Neural crest cell (in vitro differentiated cells): ENCODE measurements at places on chromosomes 3 and 15.
A peak's percentile ranks its signal among the peaks of the same experiment; 100 is the strongest.

DNA sequence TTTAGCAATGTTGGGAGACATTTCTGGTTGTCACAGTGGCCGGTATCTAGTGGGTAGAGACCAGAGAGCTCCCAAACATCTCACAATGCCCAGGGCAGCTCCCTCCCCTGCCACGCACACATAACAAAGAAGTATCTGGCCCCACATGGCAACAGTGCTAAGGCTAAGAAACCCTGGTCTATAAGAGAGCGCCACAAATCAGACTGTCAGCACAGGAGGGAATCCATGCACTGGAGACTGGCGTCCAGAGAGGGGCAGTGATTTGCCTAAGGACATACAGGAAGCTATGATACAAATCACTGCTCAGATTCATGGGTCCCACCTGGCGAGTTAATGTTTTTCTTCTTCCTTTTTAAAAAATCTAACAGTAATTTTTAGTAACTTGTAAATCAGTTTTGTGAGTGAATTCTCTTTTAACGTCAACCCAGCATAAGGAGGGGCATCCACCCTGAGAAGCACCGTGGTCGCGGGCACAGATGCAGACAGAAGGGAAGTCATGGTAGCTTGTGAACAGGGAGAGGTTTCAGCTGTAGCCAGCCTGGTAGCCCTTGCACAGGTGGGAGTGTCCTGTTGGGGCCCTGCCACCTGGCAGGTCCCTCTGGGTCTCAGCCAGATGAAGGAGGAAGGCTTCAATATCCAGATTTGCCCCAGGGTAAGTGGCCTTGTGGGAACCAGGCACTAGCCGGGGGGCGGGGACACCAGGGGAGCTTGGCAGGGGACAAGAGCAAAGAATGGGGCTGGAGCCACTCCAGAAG is 8.7 kb downstream of the ISG20 start:
- H3K36me3 ChIP-seq = no peaks in the 10 kb centered on the region
- no peak overlapping the region for H3K27ac ChIP-seq
- DNase-seq = no peak
- peaks cover 23% of the 10 kb centered on the region for H3K4me1 ChIP-seq
- no peak overlapping the region for H3K4me3 ChIP-seq

GRCh38 chr15:47897525-47897924 is 180.2 kb downstream of the SEMA6D start:
- H3K27ac ChIP-seq = no peak overlapping the region
- H3K27me3 ChIP-seq = no peaks in the 10 kb centered on the region
- H3K4me3 ChIP-seq = no peak overlapping the region
- DNase-seq = no peak
- no peaks in the 10 kb centered on the region for H3K36me3 ChIP-seq
- H3K4me1 ChIP-seq = no peaks in the 10 kb centered on the region

DNA sequence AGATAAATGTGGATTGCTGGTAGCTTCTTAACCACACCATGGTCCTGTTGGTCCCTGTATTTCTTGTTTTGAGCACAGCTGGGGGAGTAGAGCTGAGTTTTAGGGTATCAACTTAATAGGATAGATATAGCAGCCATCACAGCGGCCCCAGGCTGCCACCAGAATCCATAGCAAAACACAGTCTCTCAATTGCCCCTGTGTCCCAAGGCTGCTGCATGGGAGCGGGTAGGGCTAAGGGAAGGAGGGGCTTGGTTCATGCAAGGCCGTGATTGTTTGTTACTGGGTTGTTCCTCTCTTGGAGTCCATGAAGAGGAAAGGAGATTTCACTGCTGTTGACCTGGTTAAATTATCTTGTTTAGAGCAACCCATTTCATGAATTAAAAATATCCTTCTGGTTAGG is 22.1 kb downstream of the ARNT2 start:
- peaks cover 2% of the 10 kb centered on the region for H3K36me3 ChIP-seq
- H3K27ac ChIP-seq = no peak overlapping the region
- no peak for DNase-seq

GRCh38 chr15:26892182-26892518 is 25.3 kb downstream of the GABRA5 start:
- H3K36me3 ChIP-seq = no peaks in the 10 kb centered on the region
- DNase-seq = no peak
- peaks cover 7% of the 10 kb centered on the region for H3K4me1 ChIP-seq
- H3K27me3 ChIP-seq = peaks cover 13% of the 10 kb centered on the region
- no peak overlapping the region for H3K4me3 ChIP-seq

DNA sequence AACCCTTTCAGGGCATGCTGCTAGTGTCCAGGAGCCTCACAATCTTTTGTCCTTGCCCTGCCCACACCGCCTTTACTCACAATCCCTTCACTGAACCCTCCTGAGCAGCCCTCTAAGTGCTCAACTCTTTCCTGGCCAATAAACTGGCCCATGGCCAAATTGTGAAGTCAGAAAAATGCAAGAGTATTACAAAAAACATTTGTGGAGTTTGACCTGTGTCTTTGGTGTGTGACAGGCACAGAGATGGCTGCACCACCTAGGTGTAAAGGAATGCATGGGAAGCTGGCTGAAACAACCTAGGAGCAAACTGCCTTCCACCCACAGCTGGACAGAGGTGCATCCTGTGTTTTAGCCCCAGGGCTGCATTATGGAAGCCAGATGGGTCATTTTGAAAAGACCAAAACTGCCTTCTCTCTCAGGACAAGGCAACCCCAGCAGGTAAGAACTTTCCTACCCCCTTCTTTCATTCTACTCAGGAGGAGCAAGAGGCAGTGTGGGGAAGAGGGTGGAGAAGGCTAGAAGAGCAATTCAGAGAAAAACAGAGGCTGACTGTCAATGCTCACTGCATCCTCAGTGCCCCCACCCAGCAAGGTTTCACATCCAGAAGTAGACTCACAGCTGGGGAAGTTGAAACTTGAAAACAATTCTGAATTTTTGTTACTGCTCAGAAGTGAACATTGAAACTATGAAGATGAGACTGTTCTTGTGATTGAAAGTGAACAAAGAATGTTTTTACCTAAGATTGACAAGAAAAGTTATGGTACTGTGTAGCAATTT is 78.6 kb downstream of the TRIM42 start:
- no peak overlapping the region for H3K4me3 ChIP-seq
- peak overlapping the region; percentile 22 for H3K27ac ChIP-seq
- H3K4me1 ChIP-seq = no peaks in the 10 kb centered on the region
- H3K27me3 ChIP-seq = peaks cover 42% of the 10 kb centered on the region
- no peak for DNase-seq
- no peaks in the 10 kb centered on the region for H3K36me3 ChIP-seq

- no peak overlapping the region for H3K27ac ChIP-seq
- H3K4me3 ChIP-seq = no peak overlapping the region
- H3K4me1 ChIP-seq = peaks cover 9% of the 10 kb centered on the region
- DNase-seq = no peak
These were observed 247.8 kb upstream of the FEZF2 start for GRCh38 chr3:62621176-62621575.

GRCh38 chr3:117118604-117119003 is 409.0 kb downstream of the TUSC7 start:
- H3K36me3 ChIP-seq = no peaks in the 10 kb centered on the region
- no peaks in the 10 kb centered on the region for H3K27me3 ChIP-seq
- H3K27ac ChIP-seq = no peak overlapping the region
- no peak for DNase-seq

DNA sequence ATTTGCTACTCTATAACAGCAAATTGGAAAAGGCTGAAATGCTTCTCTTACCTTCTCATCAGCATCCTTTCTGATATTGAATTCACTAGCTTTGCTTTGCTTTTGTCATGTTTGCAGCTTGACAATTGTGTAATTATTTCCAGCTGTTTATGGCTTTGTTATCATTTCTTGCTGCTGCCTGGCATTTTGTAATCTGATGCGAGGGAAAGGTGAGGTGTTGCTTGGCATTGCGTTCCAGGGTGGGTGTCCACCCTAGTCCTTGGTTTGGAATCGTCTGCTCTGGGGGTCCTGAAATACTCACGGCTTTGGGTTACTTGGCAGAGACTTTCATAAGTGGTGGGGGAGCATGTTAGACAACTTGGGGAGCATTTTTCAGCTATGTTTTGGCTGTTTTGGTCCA is 2.9 kb downstream of the CACNA2D3 start:
- no peaks in the 10 kb centered on the region for H3K36me3 ChIP-seq
- DNase-seq = no peak
- H3K4me3 ChIP-seq = no peak overlapping the region

- peaks cover 33% of the 10 kb centered on the region for H3K4me1 ChIP-seq
- H3K27ac ChIP-seq = no peak overlapping the region
- H3K27me3 ChIP-seq = no peaks in the 10 kb centered on the region
- DNase-seq = no peak
- H3K36me3 ChIP-seq = no peaks in the 10 kb centered on the region
These were observed 39.0 kb downstream of the FAM3D start for GRCh38 chr3:58627570-58627885.

- no peak for DNase-seq
- no peaks in the 10 kb centered on the region for H3K36me3 ChIP-seq
- peaks cover 2% of the 10 kb centered on the region for H3K27me3 ChIP-seq
- H3K4me1 ChIP-seq = peaks cover 29% of the 10 kb centered on the region
These were observed 5.6 kb downstream of the ALPK3 start for GRCh38 chr15:84822653-84823281.

DNA sequence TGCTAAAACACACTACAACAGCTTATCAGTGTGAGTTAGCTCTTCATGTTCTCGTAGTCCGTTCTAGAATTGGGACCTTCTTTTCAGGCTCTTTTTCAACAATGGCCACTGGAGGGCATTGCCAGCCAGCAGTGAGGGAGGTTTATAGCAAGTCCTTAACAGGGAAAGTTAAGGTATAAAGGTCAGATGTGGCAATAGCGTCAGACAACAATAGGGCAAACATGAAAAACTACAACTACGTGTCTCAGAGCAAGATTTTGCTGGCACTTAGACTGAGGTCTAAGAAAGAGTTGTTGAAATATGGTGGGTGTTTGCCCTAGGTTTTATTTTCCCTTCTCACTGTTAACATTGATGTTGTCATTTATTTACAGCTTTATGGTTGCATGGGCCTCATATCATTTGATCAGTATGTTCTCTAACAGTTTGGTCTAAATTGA is 161.4 kb downstream of the GMNC start:
- H3K4me3 ChIP-seq = no peak overlapping the region
- no peaks in the 10 kb centered on the region for H3K36me3 ChIP-seq
- H3K27ac ChIP-seq = no peak overlapping the region
- H3K27me3 ChIP-seq = no peaks in the 10 kb centered on the region
- peaks cover 16% of the 10 kb centered on the region for H3K4me1 ChIP-seq

DNA sequence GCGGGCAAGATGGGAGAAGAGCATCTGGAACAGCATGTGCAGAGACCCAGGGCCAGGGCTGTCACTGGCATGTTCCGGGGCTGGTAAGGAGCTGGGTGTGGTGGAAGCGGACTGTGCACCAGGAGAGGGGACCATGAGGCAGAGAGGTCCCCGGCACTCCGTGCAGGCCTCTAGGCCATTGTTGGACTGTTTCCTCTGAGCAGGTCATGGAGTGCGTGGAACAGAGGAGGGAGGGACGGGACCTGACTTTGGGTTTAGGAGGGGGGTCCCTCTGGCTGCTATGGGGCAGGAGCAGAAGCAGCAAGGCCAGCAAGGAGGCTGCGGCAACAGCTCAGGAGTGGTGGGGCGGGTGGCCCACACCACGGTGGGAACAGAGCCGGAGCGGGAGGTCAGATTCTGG is 47.1 kb downstream of the TPRA1 start:
- no peak for DNase-seq
- no peak overlapping the region for H3K4me3 ChIP-seq
- peaks cover 25% of the 10 kb centered on the region for H3K4me1 ChIP-seq

DNA sequence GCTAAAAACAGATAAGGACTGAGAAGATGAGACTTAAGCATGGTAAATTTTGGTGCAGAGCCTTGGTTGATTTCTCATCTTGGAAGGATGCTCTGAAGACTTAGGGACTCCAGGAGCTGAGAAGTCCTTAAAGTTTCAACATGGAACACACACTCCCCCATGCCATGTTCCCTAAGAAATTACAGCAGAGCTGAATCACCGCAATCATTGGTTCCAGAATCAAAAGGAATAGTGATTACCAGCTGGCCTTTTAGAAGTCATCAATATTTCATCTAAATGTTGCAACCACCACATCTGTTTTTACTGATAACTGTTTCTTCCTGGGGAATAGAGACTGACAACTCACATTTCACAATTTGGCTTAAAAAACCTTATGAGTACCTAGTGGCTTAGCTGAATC is 229.3 kb downstream of the MINAR1 start:
- no peaks in the 10 kb centered on the region for H3K4me1 ChIP-seq
- no peaks in the 10 kb centered on the region for H3K36me3 ChIP-seq
- H3K27ac ChIP-seq = no peak overlapping the region
- no peak overlapping the region for H3K4me3 ChIP-seq
- no peaks in the 10 kb centered on the region for H3K27me3 ChIP-seq
- no peak for DNase-seq

DNA sequence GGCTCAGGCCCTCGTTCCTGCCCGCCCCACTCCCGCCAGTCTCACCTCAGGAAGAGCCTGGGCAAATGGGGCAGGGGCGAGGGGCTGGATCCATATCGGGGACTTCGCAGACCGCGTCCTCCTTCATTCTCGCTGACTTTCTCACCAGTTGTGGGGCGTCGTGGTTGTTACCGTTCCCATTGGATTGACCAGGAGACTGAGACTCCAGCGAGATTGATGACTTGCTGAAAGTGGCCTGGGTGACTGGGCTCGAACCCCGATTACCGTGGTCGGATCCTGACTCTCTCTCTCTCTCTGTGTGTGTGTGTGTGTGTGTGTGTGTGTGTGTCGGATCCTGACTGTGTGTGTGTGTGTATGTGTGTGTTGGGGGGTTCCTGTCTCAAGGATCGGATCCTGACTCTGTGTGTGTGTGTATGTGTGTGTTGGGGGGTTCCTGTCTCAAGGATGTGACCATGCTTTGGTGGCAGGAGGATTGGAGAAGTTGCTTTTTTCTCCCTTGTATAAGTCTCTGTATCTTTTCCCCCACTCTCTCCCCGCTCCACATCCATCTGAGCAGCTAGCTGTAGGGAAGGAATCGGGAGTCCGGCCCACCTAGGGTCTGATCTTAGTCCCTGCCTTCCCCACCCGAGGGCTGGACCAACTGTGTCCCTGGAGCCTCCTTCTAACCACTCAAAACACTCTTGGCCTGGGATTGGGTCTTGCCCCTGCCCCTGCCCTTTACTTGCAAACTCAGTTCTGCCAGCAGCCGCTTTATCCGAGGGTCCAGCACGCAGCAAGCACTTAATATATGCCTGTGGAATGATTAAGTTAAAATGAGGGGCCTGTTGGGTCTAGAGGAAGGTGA is 603 bp downstream of the PLEKHO2 start:
- H3K36me3 ChIP-seq = no peaks in the 10 kb centered on the region
- DNase-seq = no peak
- peak overlapping the region; percentile 98 for H3K4me3 ChIP-seq
- no peaks in the 10 kb centered on the region for H3K27me3 ChIP-seq
